Stimulated activated CD4-positive, alpha-beta T cell treated with anti-CD3 and anti-CD28 coated beads, Interleukin-2, amount 100 ng/mL, for 4 hours (primary cell): ENCODE measurements at places on chromosomes 1 and 21.

DNA sequence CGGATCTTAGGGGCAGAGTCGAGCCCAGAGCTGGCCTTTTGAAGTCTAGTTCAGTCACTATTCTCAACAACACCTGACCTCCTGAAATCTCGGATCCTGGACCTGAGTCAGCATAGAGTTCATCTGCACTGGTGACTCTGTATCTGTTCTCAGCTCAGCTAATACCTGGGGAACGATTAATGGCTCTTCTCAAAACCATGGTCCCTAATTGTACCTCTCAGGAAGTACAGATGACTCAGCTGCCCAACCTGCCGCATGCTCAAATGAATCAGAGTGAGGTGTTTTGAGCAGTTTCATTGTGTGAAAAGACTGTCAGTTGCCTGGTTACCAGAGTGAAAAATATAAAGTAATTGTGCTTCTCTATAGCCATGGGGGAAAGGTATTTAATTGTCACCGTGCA is 89.2 kb downstream of the SLC35F3 start:
- no peak for DNase-seq

GRCh38 chr1:71695821-71696220 is 586.5 kb downstream of the NEGR1 start:
- no peak for DNase-seq

DNA sequence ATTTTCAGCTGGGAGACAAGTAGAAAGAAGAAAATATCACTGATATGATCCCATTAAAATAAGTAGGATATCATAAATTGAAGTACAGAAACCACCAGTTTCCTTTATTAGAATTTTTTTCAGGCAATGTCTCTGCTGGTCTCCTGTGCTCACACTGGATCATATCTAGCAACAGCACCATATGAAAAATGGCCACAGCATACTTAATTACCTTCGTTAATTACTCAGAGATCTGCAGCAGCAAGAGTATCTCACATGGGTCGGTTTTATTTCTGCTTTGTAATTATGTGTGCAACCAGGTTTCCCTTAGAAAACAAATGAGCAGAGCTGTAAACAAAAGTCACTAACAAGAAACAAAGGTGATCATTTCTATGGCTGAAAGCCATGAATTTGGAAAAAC is 287.9 kb downstream of the LRRIQ3 start:
- DNase-seq, result no peak

- no peak for DNase-seq
These were observed 51.7 kb downstream of the RPS6KA1 start for GRCh38 chr1:26581287-26581651.

DNA sequence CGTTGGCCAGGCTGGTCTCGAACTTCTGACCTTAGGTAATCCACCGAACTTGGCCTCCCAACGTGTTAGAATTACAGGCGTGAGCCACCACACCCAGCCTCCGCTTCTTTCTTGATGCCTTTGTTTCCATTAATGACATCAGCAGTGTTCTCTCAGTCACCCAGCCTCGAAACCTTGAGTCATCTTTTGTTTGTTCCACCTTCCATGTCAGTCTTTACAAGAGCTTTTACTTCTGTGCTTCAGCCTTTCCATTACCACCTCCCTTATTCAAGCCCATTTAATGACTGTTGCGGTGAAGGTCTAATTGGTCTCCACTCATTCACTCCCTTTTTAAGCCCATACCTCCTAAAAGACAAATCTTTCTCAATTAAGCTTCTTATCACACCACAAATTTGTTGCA is 146.6 kb upstream of the ADGRL2 start:
- DNase-seq, result no peak

- no peak for DNase-seq
These were observed 1573.0 kb upstream of the PRMT6 start for GRCh38 chr1:105483436-105483835.

DNA sequence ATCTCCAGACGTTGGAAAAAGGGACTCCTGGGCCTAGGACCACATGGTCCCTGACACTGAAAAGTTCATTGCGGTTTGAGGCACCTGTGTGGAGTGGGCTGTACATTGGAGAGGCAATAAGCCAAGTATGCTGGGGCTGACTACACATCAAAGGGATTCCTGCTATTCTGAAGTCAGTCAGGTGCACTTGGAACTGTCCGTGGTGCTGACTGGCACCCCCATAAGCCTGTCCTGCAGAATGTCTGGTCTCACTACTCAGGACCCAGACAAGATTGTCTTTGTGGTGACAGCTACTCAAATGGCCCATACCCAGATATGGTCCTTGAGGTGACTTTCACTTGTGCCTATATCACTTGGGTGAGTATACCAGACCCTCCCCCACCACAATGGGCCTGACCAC is 150.6 kb downstream of the RWDD3 start:
- DNase-seq, result no peak

- DNase-seq, result no peak
These were observed 533.3 kb downstream of the OMA1 start for GRCh38 chr1:58013237-58013636.

DNA sequence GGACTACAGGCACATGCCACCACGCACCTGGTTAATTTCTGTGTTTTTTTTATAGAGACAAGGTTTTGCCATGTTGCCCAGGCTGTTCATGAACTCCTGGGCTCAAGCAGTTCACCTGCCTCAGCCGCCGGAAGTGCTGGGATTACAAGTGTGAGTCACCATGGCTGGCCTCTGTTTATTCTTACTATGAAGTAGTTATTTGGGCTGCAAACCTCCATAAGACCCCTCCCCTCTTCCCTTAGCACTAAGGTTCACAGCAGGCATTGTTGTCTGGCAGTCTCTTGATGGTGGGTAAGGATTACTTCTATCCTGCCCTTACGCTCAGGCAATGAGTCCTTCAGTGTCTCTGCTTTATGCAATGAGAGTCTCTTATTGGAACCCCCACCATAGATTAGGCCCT is 51.8 kb downstream of the ANGPTL1 start:
- DNase-seq, result no peak

- DNase-seq, result no peak
These were observed 212.4 kb upstream of the USP24 start for GRCh38 chr1:55427606-55428005.

DNA sequence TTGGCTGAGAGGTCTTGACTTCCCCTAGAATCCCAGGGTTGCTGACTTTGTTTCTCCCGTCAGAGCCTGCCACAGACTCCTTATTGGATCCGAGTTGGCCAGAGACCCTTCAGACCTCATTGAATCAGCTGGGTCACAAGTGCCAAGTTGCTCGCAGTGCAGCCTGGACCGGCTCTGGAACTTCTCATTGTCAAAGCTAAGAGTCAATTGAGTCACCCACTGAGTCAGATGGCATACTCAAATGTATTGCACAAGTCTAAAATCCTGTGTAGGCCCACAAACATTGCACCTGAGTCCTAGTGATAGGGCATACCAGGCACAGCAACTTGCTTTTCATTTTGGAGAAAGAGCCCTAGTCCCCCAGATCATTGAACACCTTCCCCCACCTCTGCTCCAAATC is 20.4 kb upstream of the SCAF4 start:
- DNase-seq, result no peak

DNA sequence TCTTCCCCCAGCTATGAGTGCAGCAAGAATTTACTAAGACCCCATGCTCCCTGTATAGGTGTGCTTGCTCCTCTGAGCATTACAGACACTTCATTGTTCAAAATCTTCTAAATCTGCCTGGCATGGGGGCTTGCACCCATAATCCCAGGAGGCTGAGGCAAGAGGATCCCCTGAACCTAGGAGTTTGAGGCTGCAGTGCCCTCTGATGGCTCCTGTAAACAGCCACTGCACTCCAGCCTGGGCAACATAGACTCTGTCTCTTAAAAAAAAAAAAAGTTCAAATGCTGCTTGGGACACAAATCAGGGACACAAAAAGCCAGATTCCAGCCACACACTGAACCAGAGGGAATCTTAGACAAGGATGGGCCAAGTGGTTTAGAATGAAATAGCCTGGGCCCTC is 3.4 kb upstream of the ACOT7 start:
- DNase-seq, result no peak

GRCh38 chr1:65832296-65832695 is 39.6 kb downstream of the PDE4B start:
- no peak for DNase-seq

- peak; percentile 26 for DNase-seq
These were observed 50.6 kb upstream of the MRPS6 start for GRCh38 chr21:34022627-34023335.

DNA sequence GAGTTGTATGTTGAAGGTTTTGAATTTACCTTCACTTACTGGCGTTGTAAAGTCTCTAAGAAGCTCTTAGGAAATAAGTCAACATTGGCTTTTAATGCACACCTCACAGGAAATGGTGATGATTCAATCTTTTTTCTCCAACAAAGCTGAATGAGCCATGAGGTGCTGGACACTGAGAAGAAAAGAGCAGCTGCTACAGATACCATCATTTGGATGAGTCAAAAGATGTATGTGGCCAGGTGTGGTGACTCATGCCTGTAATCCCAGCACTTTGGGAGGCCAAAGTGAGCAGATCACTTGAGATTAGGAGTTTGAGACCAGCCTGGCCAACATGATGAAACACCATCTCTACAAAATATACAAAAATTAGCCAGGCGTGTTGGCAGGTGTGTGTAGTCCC is 3.3 kb upstream of the IL23R start:
- DNase-seq, result no peak

DNA sequence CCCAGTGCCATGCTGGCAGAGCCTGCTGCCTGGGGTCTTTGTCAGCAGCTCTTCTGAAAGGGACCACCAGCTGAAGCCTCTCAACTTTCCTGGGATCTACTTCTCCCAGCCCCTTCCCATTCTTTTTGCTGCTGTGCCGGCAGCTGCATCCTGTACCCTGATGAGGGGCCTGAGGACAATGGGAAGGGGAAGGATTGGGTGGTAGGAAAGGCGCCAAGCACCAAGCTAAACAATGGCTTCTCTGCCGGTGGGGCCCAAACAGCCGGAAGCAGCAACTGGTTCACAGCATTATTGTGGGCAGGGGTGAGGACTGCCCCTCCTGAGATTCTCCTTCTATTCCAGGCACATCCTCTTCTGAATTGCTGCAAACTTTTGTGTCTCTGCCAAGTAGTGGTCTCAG is 5.0 kb upstream of the EFCAB14 start:
- no peak for DNase-seq

DNA sequence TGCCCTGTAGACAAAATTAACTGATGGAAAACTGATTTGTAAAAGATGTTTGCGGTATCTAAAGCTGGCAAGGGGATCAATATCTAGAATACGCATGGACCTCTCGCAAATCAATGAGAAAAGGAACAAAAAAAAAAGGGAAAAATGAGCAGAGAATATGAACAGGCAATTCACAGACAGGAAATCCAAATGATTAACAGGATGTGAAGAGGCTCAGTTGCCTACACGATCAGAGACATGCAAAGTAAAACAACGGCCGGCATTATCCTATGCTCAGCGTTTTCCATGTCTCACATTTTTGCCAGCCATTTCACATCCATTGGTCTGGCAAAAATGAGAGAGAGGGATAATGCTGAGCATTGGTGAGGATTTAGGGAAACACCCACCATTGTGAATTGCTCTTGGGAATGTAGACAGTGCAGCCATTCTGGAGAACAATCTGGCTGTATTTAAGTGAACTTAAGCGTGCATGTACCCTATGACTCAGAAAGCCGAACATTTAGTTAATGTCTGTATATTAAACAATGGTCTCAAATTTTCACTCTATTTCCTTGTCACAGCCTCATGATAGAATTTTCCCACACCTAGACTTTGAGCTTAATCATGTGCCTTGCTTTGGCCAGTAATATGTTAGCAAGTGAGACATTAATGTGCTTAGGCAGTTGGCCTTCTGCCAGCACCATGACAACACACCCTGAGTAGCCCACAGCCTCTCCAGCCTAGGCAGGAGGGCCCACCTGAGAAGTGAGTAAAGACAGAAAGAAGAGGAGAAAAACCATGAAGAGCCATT is 61.0 kb upstream of the NBPF3 start:
- DNase-seq, result no peak

DNA sequence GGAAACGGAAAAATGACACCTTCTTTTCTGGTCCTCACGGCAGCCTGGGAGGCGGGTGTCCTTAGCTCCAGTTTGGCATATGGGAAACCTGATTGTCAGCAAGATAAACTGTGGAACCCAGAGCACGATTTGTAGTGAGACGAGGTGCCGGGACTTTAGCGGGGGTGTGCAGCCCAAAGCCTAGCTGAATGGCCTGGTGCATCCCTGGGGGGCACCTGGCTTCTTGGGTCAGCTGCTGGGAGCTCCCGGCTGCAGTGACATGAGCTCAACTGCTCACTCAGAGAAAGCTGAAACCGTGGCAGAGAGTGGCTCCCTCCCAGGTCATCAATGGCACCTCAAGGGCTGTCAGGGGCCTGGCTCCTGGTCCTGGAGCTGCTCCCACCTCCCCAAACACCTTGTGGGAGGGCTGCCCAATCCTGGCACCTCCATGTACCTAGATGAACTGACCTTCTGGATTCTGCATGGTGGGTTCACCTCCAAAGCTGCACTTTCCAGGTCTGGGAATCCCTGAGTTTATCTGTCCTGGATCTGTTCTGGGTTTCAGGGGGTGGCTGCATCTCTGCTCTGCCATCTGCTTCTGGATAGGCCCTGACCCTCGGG is 260.5 kb downstream of the MATN1 start:
- no peak for DNase-seq

DNA sequence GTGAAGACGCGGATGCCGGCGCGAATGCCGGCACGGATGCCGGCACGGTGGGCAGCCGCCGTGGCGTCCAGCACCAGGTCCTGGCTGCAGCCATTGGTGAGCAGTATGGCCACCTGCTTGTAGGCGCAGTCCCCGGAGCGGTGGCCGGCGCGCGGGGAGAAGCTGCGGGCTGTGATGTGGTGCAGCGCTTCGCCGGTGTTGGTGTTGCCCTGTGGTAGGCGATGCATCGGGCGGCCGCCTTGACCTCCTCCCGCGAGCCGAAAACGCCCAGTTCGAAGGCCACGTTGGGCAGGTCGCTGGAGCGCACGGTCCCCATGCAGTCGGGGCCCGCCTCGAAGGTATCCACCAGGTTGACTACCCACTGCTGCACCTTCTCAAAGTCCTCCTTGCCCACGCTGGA is 120.2 kb downstream of the NR5A2 start:
- DNase-seq, result no peak

DNA sequence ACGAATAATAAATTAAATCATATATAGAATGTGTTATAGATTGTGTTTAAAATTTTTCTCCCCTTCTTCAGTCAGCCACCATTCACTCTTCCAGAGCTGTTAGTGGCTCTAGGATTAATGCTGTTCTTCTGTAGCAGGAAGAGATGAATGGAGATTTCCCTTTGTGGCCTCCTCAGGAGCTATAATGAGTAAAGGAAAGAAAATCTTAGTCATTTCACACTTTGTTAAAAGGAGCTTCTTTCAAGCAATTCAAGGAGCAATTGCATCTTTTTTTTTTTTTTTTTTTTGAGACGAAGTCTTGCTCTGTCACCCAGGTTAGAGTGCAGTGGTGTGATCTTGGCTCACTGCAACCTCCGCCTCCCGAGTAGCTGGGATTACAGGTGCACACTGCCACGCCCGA is 23.7 kb upstream of the TMCO2 start:
- no peak for DNase-seq

DNA sequence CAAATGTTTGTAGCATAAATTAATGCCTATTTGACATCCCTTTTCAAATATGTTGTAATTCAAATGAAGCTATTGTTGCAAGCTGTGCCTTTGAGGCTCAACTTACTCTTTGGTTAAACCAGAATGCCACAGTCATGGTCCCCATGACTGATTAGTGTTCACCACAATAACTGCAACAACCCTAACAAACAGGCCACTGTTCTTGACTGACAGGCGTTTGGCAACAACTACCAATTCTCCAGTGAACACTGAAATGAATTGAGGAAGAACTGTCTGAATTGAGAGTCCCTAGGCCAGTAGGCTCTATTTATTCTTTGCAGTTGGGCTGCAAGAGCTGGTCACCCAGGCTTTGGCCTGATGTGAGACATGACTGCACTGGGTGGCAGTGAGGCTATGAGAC is 6.6 kb upstream of the TMEM167B start:
- DNase-seq, result no peak

GRCh38 chr1:219581766-219582165 is 31.1 kb downstream of the ZC3H11B start:
- no peak for DNase-seq
